ENCODE measurements at places on chromosomes 3 and 15.

GRCh38 chr15:42595626-42596240 is 20.3 kb downstream of the STARD9 start:
- DNase-seq: no peak

GRCh38 chr3:38585791-38586420 is 63.6 kb downstream of the SCN5A start:
- no peak for DNase-seq

- DNase-seq: no peak
Observed at GRCh38 chr3:173793963-173794362, 396.4 kb downstream of the NLGN1 start.

GRCh38 chr3:29868543-29869101 is 587.8 kb downstream of the RBMS3 start:
- DNase-seq: no peak

DNA sequence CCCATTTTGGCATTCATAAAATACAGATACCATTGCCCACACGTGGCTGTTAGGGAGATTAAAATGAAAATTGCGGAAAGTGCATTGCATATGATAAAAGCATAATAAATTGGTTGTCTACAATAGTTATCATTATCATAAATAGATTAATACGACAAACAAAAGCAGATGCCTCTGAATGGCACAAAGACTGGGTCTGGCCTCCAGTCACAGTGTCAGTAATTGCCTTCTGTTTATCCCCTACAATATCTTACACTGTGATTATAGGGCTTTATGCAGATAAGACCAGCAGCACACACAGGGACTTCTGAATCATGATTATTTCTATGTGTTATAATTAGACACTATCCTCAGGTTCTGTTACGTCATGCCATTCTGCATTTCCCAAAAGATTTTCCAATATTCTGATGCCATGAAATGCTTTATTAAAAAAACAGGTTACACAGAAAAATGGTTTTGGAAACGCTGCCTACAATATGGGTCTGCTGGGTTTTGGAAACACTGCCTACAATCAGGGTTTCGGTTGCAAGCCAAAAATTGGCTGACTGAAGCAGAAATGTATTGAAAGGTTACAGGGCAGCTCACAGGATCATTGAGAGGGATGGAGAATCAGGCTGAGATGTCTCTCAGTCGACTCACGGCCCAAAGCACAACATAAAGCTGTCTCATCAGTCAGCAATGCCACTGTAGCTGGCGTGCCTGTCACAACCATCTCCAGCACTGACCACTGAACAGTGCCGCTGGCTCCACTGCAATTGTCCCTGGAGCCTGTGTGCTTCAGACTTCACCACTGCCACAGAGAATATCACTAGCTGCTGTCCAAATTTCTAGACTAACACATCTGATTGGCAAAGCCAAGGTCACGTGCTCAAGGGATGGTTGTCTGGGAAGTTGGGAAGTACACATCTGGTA is 248.1 kb downstream of the ERC2 start:
- DNase-seq: peak; percentile 74

GRCh38 chr3:181696626-181697230 is 15.0 kb upstream of the SOX2 start:
- DNase-seq: no peak

- peak; percentile 55 for DNase-seq
Observed at GRCh38 chr3:32296251-32297204, 58.0 kb downstream of the CMTM8 start.

DNA sequence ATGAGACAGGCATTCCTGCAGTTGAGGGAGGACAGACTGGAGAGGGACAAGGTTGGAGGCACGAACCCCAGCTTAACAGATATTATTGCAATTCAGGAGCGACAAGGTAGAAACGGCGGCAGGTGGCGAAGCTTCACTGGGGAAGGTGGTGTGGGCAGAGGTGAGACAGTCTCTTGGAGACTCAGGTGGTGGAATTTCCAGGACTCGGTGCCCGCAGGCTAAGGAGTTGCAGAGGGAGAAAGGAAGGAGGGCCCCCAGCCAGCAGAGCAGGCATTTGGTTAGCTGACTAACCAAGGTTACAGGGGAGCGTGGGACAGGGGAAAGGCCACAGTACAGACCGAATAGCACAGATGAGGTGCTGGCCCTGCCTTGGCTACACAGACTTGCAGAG is 3.0 kb downstream of the FAM174B start:
- no peak for DNase-seq

DNA sequence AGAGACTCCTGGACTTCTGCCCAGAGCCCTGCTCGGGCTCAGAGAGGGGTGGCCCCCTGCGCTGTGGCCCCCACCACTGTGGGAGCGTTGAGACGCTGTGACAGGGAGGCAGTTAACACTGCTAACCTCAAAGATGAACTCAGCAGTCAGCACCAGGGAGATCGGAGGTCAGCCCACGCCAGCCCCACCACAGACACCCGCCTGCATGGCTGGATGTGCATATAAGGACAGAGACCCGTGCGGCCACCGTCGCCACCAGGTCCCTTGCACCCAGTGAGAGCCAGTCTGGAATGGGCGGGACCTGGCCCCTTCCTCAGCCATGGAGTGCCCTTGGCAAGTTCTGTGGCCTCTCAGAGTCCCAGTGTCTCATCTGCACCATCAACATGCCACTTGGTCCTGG is 48.5 kb upstream of the FURIN start:
- DNase-seq: no peak

- no peak for DNase-seq
Observed at GRCh38 chr15:71779073-71779797, 31.1 kb upstream of the NR2E3 start.

- DNase-seq: no peak
Observed at GRCh38 chr3:179608931-179609720, 4.5 kb downstream of the NDUFB5 start.

GRCh38 chr3:134066651-134067530 is 37.2 kb upstream of the SLCO2A1 start:
- peak; percentile 24 for DNase-seq

DNA sequence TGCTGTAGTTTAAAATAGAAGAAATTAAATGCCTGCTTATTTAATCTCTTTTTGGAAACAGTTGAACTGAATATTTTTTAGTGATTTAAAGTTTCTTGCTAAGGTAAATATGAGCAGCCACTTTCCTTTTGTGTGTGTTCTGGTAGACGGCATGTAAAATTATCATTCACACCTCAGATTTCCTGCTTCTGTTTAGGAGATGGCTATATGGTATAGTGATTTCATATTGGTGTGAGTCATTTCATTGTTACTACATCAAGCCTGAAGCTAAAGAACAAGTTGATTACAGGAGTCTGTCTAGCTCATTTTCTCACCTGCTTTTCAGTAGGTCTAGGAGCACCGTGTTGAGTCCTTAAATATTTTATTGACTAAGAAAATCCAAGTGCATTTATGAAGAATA is 2.2 kb downstream of the LRCH3 start:
- no peak for DNase-seq

DNA sequence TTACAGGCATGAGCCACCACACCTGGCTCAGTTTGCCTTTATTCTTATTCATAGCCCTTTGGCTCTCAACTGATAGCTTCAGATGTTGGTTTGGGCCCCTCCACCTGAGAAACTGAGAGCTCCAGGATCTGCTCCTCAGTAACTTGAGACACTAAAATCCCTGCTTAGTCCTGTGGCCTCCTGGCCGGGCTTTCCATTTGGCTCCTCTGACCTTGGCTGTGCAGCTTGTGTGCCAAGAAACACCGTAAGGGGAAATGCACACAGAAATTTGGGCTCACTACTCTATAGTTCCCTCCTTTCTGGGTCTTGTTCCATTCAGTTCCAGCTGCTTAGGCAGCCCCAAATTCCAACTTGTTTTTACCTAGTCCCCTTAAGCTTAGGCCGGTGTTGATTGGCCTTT is 24.9 kb downstream of the NIPA2 start:
- DNase-seq: no peak

GRCh38 chr3:147118611-147119010 is 287.7 kb downstream of the ZIC4 start:
- DNase-seq: no peak

DNA sequence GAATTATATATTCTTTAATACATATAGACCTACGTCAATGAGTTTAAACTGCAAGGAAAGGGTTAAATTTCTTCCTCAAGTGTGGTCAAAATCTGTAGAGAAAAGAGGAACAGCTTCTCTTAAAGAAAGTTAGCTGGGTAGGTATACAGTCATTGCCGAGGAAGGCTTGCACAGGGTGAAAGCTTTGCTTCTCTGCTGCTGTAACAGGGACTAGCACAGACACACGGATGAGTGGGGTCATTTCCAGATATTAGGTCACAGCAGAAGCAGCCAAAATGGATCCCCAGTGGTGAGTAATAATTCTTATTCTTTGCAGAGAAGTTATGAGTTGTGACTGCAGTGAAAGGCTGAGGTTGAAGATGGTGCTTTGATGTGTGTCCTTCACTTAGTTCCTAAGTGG is at the start of gene CD86:
Gene CD86, plus strand, starts transcription at position 148 of the 400 bp plus-strand sequence. Its CDS starts 128 bp downstream, at position 276.
- no peak for DNase-seq

DNA sequence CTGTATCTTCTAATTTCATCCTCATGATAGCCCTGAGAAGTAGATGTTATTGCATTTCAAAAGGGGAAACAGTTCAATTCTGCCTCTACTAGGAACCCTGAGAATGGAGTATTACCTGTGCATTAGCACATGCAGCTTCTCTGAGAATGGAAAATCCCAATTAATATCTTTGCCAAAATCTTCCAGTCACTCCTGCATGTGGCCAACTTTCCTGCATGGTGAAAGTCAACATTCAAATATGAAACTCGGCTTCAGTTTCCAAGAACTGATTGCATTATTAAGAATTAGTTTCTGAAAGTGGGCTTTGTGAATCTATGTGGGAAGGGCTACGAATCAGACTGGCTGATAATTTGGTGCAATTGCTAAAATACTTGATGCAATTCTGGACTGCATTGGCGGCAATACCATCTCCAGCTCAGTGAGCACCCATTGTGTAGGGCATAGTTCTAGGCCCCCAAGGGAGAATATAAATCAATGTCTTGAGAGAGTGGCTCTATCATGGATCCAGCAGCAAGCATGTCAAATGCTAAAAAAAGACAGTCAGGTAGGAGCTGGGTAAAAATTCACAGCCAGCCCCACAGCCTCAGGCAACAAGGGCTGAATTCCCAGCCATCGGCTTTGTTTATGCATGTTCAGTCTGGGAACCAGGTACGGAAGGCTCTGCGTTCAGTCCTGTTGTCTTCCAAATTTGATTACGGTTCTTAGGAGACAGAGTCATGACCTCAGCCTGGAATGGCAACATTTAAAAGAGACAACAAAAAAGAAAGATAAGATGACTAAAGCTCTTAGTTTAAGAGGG is 18.8 kb upstream of the BCL6 start:
- DNase-seq: no peak

DNA sequence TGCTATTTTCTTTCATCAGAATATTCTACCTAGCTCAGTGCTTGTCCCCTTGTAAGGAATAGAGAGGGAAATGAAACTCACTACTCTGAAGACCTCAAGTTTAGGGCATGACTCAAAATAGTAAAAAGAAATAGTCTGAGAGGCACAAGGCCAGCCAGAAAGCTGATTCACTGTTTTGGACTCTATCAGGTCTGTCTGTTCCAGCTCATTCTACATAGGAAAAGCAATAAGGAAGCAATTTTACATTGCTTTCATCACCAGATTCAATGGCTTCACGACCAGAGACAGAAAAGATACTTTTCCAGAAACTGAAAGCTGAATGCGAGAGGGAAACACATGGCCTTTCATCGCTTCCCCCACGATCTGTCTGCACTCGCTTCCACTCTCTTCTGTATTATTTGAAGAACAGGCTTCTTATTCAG is 276.0 kb downstream of the GBE1 start:
- peak; percentile 84 for DNase-seq

GRCh38 chr15:23736033-23736673 is 49.0 kb upstream of the NDN start:
- no peak for DNase-seq

DNA sequence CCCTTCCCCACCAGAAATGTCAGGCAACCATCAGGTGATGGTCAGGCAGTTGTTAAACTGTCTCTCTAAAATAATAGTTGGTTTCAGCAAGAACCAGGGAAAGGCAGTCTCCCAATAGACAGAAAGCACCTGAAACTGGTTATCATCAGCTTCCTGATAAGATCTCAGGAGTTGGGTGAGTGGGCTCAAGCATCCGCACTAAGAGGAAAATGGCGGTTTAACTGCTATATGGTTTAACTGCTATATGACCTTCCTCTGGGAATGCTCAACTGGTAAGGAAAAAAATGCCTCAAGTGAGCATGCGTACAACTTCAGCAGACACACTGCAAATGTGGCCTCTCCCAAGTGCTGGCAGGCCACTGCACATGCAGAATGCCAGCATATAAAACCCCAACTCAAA is 240.8 kb upstream of the CMC1 start:
- no peak for DNase-seq

GRCh38 chr3:129612534-129613366 is 6.3 kb upstream of the PLXND1 start:
- peak; percentile 67 for DNase-seq

- DNase-seq: no peak
Observed at GRCh38 chr3:16370872-16371740, 106.1 kb downstream of the OXNAD1 start.

GRCh38 chr15:42553554-42553953 is 4.9 kb downstream of the HAUS2 start:
- DNase-seq: no peak

DNA sequence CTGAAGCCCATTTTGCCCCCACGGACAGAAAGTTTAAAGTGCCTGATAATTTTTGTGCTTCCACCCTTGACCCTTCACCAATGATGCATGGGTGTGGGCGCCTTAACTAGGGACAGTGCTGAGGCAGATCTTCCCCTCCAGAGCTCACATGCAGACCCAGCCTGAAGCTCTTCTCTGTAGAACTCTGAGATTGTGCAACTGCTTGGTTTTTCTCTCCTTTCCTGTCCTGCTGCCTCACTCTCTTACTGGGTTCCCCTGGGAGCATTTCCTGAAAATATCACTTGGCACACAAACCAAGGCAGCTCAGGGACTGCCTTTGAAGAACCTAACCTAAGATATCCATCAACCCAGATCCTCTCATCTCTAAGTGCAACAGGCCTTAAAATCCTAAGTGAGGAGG is 220.3 kb upstream of the STT3B start:
- DNase-seq: no peak

DNA sequence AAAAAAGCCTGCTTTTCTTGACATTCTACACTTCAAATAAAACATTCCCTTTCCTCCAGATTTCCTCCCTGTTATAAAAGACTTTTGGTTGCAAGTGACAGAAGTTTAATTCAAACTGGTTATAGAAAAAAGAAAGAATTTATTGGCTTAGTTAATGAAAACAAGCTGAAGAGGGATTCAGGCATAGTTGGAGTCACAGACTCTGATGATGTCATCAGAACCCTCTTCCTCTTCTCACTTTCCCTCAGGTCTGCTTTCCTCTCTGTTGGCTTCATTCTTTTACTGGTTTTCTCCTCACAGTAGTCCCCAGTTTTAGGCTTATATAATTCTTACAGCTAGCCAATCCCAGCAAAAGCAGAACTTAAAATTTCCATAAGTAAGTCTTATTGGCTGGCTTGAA is 32.0 kb upstream of the MBNL1 start:
- peak; percentile 72 for DNase-seq

DNA sequence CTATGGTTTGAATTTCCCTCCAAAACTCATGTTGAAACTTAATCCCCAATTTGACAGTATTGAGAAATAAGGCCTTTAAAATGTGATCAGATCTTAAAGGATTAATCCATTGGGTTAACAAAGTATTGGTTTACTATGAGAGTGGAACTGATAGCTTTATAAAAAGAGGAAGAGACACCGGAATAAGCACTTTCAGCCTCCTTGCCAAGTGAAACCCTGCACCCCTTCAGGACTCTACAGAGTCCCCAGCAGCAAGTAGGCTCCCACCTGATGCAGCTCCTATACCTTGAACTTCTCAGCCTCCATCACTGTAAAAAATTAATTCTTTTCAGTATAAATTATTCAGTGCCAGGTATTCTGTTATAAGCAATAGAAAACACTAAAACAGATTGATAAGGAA is 348.3 kb downstream of the CGGBP1 start:
- DNase-seq: no peak
